ENCODE measurements at places on chromosomes 13 and 19. TPM values are rescaled to one million over a fixed set of nuclear protein-coding genes. Genes with fewer than 3 reads are reported as not detected.

DNA sequence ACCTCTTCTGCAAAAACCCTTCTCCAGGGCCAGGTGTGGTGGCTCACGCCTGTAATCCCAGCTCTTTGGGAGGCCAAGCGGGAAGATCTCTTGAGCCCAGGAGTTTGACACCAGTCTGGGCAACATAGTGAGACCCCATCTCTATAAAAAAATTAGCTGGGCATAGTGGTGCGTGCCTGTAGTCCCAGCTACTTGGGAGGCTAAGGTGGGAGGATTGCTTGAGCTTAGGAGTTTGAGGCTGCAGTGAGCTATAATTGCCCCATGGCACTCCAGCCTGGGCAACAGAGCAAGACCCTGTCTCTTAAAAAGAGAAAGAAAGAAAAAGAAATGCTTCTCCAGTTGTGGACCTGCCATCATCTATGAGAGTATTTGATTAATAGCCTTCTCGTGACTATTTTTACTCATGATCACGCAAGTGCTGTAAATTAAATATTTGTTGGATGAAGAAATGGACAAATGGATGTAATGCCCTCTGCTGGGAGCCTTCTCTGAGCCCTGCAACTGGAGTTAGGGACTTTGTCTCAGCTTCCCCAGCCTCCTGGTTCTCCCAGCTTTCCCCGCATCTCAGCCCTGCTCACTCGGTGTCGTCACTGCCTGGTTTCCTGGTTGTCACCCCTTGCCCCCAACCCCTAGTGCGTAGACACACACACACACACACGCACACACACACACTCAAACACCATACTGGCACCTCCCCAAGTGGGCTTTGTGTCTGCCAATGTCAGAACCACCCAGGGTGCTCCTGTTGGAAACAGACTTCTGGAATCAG lies 12.2 kb downstream of the WIZ start:
- DNase-seq = no peak

ZNF836 gene
- 3.9 TPM for total RNA-seq

ZNF560 gene
- 0.49 TPM for total RNA-seq

DNA sequence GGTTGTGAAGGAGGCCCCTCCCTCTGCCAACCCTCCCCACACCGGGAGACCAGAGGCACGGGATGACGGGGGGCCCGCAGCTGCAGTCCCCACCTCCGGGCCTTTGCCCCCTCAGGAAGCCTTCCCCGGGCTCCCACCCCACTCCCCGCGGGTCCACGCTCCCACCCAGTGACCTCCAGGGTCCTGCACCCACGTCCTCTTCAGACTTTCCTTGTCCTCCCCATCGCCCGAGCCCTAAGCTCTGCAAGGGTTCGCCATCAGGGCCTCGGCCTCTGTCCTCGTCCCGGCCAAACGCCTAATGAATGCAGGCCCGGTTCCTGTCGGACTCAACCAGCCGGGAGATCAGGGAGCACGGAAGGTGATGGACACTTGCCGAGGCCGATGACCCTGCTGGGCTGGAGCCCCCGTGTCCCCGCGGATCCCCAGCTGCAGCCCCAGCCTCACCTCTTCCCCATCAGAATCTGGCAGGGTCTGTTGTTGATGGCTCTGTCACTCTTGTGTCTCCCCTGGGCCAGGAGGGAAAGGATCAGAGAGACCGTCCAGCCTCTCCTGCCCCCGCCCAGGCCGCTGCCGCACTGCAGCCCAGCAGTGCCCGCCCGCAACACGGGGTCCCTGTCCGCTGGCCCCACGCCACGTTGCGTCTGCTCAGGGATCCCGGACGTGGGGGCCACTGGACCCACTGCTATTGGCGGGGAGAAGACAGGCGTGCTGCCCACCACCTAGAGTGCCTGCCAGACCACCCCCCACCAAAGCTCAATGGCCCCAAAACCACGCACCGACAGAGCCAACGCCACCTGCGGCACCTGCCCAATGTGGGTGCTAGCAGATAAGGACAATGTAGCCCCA lies 5.7 kb downstream of the ATP8B3 start:
- no peak for DNase-seq

- no peak for DNase-seq
Measured at GRCh38 chr13:98761126-98761985, 8.9 kb upstream of the SLC15A1 start.

DNA sequence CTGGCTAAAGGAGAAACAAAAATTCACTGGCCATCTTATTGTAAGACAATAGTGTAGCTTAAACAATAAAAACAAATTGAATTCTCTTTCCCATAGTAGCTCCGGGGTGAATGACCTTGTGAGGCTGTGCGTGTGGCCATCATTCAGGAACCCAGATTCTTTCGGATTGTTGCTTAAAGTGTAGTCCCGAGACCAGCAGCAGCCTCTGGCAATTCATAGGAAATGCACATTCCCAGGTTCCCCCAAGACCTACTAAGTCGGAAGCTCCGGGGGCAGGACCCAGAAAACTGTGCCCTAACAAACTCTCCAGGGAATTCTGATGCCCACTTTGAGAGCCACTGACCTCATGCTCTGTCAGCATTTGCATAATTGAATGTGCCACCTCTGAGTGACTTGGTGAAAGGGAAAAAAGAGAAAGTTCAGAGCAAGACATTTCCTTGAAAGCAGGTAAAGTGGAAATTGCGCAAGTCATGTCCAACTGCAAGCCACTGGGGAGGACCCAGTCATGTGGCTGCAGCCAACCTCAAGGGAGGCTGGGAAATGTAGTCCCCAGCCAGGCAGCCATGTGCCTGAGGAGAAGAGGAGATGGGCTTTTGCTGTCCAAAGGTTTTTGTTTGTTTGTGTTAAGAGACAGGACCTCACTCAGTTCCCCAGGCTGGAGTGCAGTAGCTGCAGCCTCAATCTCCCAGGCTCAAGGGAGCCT lies 50.7 kb upstream of the PNMA8B start:
- no peak for DNase-seq

CCDC70 gene
- total RNA-seq = not detected

GRCh38 chr13:74204602-74205312 lies 70.6 kb upstream of the KLF12 start:
- DNase-seq = no peak

DNA sequence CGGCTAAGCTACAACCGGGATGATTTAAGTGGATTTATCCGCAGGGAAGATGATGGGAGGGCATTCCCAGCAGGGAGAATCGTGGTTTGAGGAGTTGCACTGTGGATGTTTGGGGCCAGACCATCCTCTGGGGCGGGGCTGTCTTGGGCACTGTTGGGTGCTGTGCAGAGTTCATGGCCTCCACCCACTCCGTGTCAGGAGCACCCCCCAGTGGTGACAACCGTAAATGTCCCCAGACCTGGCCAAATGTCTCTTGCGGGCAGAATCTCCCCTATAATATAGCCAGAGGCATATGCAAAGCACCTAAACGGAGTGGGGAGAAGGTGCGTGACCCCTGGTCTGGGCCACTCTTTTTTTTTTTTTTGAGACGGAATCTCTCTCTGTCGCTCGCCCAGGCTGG lies 40.2 kb downstream of the SMIM24 start:
- no peak for DNase-seq

DNA sequence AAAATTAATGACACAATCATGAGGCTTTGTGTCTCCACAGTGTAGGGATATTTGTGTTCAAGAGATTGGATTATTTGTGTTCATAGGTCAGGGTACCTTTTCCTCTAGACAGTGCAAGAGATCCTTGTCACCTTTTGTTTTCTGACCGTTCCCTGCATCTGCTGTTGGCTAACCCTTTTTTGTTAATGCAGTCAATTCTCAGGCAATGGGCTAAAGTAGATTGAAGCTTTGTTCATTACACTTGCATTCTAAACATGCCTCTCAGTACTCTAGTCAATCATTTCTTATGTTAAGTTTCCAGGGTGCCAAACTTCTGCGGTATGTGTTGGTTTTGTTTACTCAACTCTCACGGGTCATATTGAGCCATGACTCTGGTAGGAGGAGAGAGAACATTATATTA lies 1.8 kb upstream of the MED4 start:
- DNase-seq = no peak

GRCh38 chr19:41821003-41821735 lies 23.3 kb downstream of the LYPD4 start:
- DNase-seq = no peak

- DNase-seq = no peak
Measured at GRCh38 chr13:91593456-91593855, 195.0 kb downstream of the GPC5 start.

ELSPBP1 gene
- total RNA-seq = not detected

GRCh38 chr19:58181902-58182576 lies 822 bp upstream of the ZNF274 start:
- no peak for DNase-seq

GRCh38 chr19:31470229-31470939 lies 121.1 kb upstream of the TSHZ3 start:
- no peak for DNase-seq

DNA sequence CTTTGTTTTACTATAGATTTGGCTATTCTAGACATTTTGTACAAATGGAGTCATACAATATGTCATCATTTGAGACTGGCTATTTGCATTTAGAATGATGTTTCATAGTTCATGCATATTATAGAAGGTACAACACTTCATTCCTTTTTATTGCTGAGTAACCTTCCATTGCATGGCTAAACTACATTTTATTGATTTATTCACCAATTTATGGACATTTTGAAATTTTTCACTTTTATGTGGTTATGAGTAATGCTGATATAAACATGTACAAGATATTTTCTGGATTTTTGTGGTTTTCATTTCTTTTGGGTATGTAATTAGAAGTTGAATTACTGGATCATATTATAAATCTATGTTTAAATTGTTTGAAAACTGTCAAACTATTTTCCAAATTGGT lies 710.3 kb upstream of the SLITRK5 start:
- no peak for DNase-seq

DNA sequence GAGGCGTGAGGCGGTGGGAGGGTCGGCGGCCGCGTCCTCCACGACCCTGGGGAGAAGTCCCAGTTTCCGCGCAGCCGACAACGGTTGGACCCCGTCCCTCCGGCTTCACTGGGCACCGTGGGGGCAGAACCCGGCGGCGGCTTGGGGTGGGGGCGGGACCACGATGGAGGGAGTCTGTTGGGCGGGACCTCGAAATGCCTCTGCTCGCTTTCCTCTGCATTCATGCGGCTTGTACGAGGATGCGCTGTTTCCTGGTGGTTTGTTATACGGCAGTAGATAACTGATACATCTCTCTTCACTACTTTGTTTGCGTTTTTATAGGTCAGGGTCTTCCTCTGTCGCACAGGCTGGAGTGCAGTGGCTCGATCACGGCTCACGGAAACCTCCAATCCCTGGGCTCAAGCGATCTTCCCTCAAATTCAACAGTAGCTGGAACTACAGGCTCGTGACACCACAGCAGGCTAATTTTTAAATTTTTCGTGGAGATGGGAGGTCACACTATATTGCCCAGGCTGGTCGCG lies 24.6 kb upstream of the ZNF846 start:
- DNase-seq = no peak

- DNase-seq = no peak
Measured at GRCh38 chr13:41501281-41501680, 43.9 kb downstream of the RGCC start.
